Osteoblast (primary cell): ENCODE measurements at places on chromosomes 5 and 9. TPM values are rescaled to one million over a fixed set of nuclear protein-coding genes. Genes with fewer than 3 reads are reported as not detected.
A peak's percentile ranks its signal among the peaks of the same experiment; 100 is the strongest.

The LECT2 gene
- not detected in 2 replicates for total RNA-seq

The FOXD4 gene
- total RNA-seq, result 0.29 and 0.36 TPM in 2 replicates

GRCh38 chr9:135701959-135702721 is at the start of gene KCNT1:
KCNT1 (plus strand) TSS chr9:135702185; CDS start chr9:135702259, 74 bp downstream.
- DNase-seq, result peak; percentile 99

DNA sequence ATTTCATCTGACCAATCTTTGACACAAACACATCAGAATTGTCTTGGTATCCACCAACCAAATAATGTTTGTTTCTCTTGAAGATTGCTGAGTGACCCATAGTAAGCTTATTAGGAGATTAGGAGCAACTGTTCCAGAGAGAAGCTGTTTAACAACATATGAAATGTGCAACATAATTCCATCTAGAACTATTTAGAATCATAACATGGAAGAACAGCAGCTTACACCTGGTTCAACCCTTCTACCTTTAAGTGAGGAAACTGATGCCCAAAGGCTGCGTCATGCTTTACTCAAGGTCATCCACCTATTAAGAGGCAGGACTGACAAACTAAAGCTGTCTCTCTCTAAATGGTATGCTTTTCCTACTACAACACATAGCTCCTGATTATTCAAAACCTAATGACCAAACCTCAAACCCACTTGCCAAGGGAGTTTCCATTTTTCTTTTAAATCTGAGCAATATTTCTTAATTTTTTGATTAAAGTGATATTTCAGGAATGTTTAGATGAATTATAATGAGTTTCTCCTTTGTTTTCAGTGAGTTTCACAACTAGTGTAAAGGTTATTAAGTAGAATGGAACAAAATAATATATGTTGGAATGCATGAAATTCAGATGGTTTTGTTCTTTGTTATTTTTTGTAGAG is 545.9 kb downstream of the RAB3C start:
- DNase-seq, result no peak

DNA sequence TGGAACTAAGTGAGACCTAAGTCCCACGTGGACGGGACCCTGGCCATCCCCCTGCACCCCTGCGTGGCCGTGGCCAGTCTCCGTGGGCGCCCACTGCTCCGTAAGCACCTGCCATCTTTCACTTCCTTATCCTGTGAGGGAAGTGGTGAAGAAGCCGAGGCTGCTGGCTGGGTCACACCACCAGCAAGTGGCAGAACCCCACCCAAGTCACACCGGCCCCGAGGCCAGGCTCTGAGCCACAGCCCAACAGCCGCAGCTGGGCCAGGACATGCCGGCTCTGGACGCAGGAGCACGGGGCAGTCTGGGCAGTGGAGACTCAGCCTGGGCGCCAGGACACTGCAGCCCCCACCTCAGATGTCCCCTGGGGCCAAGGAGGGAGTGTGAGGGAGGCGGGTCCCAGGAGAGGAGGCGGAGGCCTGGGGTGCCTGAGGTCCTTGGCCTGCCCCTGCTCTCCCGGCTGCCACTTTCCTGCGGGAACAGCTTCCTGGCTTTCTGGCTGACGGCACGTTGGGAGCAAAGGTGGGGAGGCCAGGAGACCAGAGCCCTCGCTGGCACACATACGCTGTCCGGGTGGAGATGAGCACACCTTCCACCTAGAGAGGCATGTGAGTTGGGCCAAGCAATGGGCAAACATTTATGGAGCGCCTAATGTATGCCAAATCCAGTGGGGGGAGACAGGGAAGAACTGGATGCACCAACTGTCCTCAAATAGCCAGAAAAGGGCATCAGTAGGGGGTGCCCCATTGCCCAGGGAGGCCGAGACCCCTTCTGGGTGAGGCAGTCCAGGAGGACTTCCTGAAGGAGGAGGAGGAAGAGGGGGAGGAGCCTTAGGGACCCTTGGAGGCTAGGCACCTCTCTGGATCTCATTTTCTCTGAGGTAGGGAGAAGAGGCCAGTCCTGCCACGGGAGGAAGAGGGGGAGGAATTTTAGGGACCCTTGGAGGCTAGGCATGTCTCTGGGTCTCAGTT is 43.9 kb upstream of the EGFL7 start:
- peak; percentile 87 for DNase-seq

DNA sequence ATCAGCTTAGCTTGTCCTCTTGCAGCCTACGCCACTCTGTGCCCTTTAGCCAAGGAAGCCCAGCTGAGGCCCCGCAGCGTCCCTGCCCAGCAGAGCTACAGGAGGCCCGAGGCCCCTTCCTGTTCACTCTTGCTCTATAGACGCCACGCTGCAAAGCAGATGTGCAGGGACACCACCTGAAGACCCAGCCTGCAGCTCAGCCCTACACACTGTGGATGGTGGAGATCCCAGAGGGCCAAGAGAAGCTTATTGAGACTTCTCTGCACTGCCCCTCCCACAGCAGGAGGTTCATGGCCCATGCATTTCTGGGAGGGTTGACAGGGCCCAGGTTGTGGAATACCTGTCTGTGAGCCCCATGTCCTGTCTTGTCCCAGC is 33.6 kb downstream of the IRF1 start:
- no peak for DNase-seq

- DNase-seq, result no peak
These were observed 203.2 kb downstream of the DMRT2 start for GRCh38 chr9:1253064-1253979.

DNA sequence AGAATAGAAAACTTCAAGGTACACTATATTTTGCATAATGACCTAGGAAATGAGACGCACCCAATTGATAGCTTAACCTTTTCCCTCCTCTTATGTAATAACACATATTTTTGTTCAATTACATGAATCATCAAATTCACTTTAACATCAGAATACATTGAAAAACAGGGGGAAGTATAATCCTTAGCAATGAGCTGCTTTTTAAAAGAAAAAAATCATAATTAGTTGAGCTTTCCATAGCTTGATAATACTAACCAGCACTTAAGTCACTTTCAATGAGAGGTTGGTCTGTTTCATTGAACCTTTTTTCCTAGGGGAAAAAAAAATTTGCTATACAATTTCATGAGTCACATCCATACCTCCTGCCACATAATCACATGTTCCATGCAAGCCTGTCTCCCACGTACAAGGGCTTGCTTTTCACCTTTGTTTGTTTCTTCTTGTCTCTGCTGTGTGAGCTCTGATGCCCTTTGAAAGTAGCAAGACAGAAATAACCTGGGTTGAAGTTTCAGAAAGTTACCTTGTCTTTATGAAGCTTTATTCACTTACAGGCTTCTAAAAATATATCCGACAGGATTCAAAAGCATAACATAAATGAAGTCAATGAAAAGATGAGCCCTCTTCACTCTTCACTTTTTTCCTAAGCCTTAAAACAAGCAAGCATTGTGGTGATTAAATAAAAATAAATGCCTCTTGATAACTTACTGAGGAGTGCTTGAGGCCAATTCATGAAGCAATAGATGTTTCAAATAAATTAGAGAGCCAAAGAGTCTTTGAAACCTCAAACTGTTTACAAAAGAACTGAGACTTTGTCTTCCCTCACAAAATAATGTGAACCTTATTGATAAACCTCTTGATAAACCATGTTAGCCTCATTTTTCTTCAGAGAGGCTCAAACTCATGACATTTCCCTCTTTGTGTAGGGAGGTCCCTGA is 108.5 kb downstream of the FEM1C start:
- no peak for DNase-seq

The MLANA gene
- under 0.01 TPM in 1 of 2 replicates, not detected in the other for total RNA-seq
